NCI-H2107 (cell line): ENCODE measurements at places on chromosomes 2 and 18.

GRCh38 chr2:1867141-1867540 lies 122.8 kb upstream of the PXDN start:
- no peak for DNase-seq

GRCh38 chr2:9002313-9002636 lies 1.2 kb downstream of the MBOAT2 start:
- no peak for DNase-seq

- no peak for DNase-seq
Observed at GRCh38 chr2:223835701-223836532, 1.5 kb downstream of the AP1S3 start.

DNA sequence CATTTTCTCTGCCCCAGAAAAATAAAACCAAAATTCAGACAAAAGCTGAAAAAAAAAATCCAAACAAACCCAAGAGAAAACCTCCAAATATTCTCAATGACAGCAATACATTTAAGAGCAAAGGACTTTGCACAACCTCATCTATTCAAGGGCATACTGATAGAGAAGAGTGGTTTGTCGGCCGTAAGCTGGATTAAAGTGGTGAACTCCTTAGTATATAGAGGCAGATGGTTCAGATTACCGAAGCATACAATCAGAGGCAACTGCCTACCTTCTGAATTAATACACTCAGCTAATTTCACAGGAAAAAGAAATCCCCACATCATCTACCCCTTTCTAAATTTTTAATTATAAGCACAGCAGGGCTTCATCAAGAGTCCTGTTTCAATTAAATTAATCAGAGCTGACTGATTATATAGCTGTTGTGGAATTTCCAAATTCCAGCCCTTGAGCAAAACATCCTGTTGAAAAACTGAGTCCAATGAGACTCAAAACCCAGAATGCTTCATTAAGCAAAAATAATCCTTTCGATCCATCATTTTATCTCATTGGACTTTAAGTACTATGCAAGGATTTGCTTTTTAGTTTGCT lies at the start of gene CPLX4:
CPLX4 (minus strand) TSS at position 190 of the 591 bp plus-strand sequence; CDS start at position 3, 187 bp downstream.
- no peak for DNase-seq

- no peak for DNase-seq
Observed at GRCh38 chr18:63113899-63114565, 205.5 kb downstream of the BCL2 start.

GRCh38 chr2:98483257-98483861 lies 38.7 kb downstream of the INPP4A start:
- DNase-seq, result no peak

DNA sequence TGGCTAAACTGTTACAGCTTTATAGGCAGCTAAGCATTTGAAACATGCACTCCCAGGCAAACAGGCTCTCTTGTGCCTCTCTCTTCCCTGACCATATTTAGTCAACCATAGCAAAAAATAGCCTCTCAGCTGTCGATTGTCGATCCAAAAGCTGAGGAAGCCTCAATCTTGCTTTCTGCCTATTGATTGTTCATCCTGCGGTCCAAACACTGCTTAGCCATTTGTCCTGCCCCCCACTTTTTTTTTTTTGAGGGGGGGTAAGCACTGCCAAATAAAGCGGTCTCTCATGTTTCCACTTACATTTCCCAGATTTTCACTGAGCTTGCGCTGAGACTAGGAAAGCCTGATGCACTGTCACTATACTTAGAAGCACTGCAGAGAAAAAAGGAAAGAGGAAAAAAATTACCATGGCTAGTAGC lies 90.8 kb downstream of the MIB1 start:
- DNase-seq, result no peak

DNA sequence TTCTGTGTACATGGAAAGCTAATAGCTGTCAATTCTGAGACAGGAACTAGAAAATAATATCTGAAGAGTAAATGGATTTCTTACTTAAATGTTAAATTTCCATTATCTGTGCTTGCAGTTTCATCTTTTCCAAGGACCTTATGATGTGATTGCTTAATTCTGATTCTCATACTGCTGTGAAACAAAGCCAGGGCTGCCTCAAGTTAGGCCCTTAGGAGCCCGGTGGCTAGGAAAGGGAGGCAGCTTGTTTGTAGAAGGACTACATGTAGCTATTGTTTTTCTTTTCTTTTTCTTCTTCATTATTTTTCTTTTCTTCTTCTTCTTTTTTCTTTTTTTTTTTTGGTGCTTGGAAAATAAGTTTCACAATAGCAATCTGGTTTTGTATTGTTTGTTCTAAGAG lies 50.5 kb downstream of the XRCC5 start:
- DNase-seq, result no peak

DNA sequence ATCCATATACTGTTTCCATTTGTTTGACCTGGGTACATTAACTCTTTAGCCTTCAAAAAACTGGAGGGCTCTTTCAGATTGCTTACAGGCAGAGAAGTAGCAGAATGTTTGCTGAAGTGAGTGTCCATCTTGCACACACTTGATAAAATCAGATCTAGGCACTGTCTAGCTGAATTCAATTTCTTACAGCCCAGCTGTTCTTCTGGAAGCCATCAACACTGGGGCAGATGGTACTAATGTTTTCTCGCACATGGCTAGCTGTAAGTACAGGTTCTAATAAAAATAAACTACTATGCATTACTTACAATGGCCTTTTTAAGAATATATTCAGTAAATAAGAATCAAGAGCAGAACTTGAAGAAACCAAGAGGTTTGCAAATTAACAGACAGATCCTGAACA lies 175.9 kb downstream of the NBAS start:
- no peak for DNase-seq

- DNase-seq, result no peak
Observed at GRCh38 chr2:120889936-120890335, 154.3 kb downstream of the GLI2 start.

DNA sequence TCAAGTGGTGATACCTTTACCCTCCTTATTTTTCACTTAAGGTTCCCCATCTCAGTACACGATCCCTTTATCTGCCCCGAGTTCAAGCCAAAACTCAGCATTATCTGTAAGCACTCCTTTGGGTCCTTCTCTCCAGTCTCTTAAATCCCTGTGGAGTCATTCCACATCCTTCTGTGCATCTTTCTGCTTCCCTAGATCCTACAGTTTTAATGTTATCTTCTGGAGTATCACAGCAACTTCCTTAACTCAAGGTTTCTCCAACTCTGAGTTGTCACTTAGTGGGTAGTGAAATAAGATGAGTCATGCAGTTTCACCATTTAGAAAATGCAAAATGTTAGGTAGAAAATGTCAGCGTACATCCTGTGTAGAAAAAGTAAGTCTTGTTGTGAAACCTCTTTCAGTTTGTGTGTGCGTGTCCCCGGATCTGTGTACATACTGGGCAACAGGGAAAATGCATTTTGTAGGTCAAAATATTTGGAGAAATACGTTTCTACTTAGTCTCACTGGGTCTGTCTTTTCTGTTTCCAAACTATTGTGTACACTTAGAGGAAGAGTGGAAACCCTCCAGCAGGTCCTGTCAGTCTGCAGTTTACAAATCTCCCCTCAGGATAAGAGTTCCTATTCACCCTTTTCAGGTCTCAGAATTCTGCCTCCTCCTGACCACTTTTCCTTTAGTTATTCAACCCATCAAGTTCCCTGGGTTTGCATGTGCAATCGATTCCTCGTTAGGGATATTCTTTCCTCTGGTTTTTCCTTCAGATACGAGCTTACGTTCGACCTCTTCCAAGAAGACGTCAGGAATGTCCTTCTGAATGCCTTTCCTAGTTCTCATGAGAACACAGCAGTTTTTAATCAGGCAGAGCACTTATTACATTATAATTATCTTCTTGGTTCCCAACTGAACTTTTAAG lies 154.8 kb downstream of the TGIF1 start:
- DNase-seq, result no peak

DNA sequence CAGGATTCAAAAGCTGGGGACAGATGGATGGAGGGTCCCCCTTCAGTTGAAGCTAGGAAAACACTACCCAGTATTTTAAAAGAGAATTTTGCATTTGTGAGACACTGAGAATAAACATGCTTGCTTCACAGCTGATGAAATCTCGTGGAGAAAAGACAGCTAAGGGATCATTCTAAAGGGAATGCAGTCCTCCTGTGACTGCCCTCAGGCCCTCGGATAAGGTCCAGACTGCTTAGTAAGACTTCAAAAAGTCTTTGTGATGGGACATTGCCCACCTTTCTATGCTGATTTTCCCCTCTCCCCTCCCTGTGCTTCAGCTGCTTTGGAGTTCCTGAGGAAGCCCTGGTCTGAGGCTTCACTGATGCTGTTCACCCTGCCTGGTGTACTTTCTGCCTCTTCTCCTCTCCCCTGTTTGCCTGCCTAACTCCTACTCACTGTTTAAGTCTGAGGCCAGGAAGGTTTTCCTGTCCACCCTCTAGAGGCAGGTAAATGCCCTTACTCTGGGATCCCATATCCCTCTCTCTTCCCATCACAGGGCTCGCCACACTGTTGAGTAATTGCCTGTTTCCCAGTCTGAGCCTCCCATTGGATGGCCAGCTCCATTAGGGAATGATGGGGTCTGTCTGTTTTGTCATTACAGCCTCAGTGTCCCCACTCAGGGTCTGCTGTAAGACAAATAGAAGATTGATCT lies 26.6 kb downstream of the POLE4 start:
- DNase-seq, result no peak

- no peak for DNase-seq
Observed at GRCh38 chr2:235621736-235622135, 127.9 kb downstream of the AGAP1 start.

- no peak for DNase-seq
Observed at GRCh38 chr2:165757906-165758675, 36.0 kb downstream of the GALNT3 start.

DNA sequence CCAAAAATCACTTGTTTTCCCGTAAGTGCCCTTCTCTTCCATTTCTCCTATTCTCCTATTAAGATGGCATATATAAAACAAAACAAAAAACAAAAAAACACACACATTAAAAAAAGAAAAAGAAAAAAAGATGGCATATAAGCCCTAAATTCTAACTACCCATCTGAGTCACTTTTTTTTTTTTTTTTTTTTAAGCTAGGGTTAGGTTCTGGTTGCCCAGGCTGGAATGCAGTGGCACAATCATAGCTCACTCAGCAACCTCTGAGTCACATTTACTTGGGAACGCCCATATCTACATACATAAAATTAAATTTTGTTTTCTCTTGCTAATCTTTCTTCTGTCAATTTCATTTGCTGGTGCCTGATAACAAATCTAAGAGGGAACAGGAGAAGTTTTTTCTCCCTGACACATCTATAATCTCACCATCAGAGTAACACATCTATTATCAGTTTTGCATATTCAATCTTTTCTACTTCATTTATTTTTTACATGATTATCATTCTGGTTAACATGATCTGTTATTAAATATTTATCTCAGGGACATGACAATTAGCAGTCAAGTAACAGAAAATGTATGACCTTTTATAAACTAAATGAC lies 52.1 kb downstream of the EEF1B2 start:
- DNase-seq, result no peak

DNA sequence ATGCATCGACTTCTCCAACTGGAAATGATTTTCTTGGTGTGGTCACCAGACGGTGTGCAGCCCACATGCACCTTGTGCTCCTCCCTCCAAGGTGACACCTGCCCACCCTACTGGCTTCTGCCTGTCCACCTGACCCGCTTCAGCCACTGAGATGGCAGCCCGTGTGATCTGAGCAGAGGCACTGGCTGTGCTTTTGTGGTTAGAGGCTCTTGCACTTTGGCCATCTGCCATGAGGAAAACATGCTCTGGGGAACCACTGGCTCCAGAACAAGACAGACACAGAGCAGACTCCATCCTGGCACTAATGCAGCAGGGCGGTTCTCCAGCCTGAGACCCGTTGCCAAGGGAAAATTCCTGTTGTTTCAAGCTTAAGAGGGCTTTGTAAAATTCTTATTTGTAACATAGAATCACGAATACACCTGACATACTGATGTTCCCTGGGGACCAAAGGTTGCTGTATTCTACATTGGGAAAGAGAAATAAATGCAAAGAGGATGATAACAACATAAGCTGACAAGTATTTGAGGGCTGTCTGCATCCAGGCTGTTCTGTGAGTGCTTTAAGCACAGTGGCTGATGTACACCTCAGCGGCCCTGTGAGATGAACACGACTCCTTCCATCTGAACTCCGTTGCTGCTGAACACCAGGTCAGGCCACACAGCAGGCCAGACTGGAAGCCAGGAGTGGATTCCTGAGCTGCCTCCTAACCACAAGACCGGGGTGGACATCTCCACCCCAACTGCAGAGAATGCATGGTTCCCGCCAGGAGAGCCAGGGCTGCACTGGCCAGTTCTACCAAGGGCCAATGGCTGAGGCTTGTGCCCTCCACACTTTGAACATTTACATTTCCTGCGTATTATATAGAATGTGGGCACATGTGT lies 820.4 kb downstream of the GALR1 start:
- DNase-seq, result peak; percentile 79

- DNase-seq, result no peak
Observed at GRCh38 chr2:218074031-218074430, 5.0 kb downstream of the RUFY4 start.

DNA sequence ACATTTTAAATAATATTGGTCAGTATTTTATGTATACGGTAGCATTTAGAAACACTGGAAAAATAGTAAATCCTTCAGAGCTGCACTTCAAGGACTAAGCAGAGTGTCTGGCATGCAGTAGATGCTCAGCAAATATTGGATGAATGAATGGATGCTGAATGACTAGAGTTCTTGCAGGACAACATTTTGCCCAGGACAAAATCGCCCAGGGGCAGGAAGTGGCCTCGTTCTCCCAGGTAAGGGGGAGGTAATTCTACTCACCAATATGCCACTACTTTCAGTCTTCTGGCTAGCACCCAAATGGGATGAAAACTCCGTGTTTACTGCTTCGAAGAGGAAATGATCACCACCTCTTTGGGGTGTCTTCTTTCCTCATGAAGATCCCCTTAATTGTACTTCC lies 4.0 kb upstream of the DGUOK start:
- no peak for DNase-seq

DNA sequence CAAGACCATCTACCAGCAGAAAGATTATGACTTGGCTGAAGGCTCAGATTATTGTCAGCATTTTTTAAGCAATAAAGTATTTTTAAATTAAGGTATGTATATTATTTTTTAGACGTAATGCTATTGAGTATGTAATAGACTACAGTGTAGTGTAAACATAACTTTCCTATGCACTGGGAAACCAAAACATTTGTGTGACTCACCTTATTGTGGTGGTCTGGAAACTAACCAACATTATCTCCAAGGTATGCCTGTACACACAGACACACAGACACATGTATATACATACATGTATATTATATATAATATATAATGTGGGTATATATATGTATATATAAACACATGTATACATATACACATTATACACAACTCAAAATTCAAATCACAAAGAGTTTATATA lies 9.1 kb upstream of the TMEFF2 start:
- DNase-seq, result no peak

DNA sequence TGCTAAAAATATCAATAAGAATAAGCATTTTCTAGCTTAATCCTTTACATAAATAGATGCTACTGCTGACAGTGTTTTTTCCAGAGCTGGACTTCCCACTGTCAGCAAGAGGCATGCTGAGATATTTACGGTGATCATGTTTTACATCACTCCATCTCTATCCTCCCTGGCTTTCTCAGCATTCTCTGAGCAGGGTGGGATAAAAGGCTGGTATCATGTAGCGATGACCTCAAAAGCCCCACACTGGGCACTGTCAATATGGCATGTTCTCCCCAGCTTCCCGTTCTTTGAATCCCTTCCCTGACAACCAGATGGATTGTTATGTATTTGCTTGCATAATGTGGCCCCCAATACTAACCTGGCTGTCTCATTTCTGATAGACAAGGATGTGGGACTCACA lies 83.2 kb upstream of the EPHA4 start:
- DNase-seq, result no peak
